ENCODE measurements at places on chromosomes 12 and 14. TPM values are rescaled to one million over a fixed set of nuclear protein-coding genes. Genes with fewer than 3 reads are reported as not detected.

GRCh38 chr12:79690638-79691510 is at the start of gene PAWR:
Gene PAWR, minus strand, starts transcription at chr12:79690964. Its CDS starts 720 bp downstream, at chr12:79690244.
- DNase-seq, result peak; percentile 87
- H3K4me1 ChIP-seq, result peaks cover 14% of the 10 kb centered on the region

DNA sequence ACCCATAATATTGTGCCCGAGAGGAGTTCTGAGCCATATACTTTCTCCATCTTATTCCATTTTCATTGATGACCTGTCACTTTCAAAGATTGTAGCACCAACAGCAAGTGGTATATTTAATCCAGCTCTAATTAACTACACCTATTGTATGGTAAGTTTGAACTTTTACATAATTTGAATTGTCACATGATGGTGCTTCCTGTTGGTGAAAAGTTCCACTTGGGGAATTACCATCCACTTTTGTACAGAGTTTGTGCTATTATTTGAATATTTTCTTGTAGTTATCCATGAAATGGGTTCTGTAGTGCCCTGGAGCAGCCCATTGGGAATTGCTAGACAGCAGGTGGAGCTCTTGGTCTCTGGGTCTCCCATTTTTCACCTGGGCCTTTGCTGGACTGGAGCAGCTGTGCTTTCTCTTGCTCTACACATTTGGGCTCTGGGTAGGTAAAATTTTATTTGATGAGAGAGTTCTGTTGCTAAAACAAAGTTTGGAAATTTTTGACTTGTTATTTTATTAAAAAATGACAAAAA is 3.0 kb downstream of the SMCO3 start:
- H3K27me3 ChIP-seq, result no peaks in the 10 kb centered on the region
- peak; percentile 42 for DNase-seq
- H3K4me3 ChIP-seq, result no peak overlapping the region
- peaks cover 8% of the 10 kb centered on the region for H3K4me1 ChIP-seq
- H3K27ac ChIP-seq, result peak overlapping the region; percentile 69

DNA sequence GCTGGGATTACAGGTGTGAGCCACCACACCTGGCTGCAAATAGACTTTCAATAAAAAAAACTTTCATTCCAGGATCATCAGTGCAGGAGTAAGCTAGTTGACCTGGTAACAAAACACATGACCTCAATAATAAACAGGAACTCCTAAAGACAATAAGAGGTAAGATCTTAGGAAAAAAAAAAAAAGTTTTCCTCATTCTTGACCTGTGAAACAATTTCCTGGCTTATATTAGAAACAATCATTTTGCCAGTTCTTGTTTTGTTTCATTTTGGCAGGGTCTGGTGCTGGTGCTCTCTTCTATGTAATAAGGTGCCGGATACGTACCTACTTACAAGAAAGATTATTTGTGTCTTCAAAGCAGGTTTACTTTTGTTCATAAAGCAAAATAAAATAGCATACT is 90.6 kb upstream of the AMN1 start:
- H3K27me3 ChIP-seq, result no peaks in the 10 kb centered on the region
- no peaks in the 10 kb centered on the region for H3K36me3 ChIP-seq
- no peak overlapping the region for H3K27ac ChIP-seq

GRCh38 chr12:62914443-62915203 is 20.3 kb downstream of the PPM1H start:
- no peak overlapping the region for H3K27ac ChIP-seq
- H3K27me3 ChIP-seq, result no peaks in the 10 kb centered on the region
- no peaks in the 10 kb centered on the region for H3K36me3 ChIP-seq
- no peak for DNase-seq
- no peaks in the 10 kb centered on the region for H3K4me1 ChIP-seq

GRCh38 chr12:47616440-47616839 is 89.4 kb downstream of the RPAP3 start:
- no peak overlapping the region for H3K27ac ChIP-seq
- no peaks in the 10 kb centered on the region for H3K36me3 ChIP-seq
- H3K27me3 ChIP-seq, result no peaks in the 10 kb centered on the region
- DNase-seq, result no peak

DNA sequence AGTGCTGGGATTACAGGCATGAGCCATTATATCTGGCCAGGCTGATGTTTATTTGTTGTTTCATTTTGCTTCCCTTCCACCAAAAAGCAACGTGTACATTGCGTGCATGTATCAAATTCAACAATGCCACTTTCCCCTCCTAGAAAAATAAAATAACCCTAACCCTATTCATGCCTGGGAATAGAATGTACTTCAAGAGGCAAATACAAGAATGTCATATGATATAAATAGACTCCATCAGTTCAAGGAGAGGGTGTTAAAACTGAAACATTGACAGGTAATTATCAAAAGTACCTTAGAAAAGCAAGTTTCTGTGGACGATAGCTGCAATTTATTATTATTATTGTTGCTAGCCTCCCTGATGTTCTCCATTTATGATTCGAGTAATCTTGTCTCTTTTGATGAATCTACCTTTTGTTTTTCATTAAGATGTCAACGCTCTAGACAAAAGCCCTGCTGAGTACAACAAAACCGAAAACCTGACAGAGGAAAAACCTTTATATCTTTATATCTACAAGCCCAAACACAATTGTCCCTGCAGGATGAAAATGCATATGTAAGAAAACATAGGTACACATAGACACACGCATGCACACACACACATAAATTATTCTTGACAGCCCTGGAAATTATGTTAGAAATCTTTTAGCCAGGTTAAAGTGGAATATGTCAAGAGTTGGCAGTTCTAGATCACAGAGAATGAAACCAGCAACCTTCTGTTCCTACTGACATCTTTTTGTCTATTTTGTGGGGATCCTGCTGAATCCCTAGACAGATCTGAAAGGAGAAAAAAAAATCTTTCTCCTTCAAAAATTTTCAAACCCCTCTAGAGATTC is 98.9 kb downstream of the BTG1 start:
- no peaks in the 10 kb centered on the region for H3K27me3 ChIP-seq
- no peak overlapping the region for H3K4me3 ChIP-seq
- DNase-seq, result no peak
- H3K36me3 ChIP-seq, result no peaks in the 10 kb centered on the region

- H3K27me3 ChIP-seq, result no peaks in the 10 kb centered on the region
- H3K36me3 ChIP-seq, result no peaks in the 10 kb centered on the region
- no peaks in the 10 kb centered on the region for H3K4me1 ChIP-seq
- DNase-seq, result no peak
- H3K4me3 ChIP-seq, result no peak overlapping the region
Measured at GRCh38 chr14:62943202-62943601, 102.1 kb downstream of the KCNH5 start.

- H3K4me1 ChIP-seq, result no peaks in the 10 kb centered on the region
- no peaks in the 10 kb centered on the region for H3K36me3 ChIP-seq
- no peaks in the 10 kb centered on the region for H3K27me3 ChIP-seq
- no peak overlapping the region for H3K27ac ChIP-seq
- no peak overlapping the region for H3K4me3 ChIP-seq
Measured at GRCh38 chr14:32625211-32625610, 296.1 kb downstream of the AKAP6 start.

DNA sequence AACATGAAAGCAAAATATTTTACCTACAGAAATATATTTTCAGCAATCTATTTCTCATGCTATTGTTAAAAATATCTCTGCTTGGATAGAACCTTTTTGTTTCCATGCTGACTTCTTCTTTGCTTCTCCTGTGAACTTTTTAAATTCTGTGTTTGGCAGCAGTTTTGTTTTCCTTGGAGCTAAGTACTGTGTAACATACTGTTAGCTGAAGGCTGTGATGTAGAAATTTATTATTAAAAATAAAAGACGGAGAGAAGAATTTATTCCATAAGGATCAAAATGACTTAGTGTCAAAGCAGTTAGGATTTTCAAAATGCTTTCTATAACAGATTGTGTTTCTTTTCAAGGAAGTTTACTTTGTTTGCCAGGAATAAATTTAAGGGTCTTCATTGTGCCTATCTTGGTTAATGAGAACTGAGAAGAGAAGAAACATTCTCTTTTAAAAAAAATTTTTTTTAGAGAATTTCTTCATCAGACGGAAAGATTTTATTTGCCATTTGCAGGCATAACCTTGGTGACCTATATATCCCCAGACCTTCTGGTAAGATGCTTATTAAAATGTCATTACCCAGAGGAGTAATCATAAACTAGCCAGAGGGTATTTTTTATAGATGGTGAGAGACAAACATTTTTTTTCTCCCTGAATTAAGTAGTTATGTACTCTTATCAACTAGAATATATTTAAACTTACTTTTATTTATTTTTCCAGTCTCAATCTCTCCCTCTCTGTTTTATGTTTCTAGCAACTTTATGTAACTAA is 147.1 kb upstream of the SLCO1C1 start:
- H3K4me3 ChIP-seq, result no peak overlapping the region
- no peaks in the 10 kb centered on the region for H3K27me3 ChIP-seq
- no peak for DNase-seq

DNA sequence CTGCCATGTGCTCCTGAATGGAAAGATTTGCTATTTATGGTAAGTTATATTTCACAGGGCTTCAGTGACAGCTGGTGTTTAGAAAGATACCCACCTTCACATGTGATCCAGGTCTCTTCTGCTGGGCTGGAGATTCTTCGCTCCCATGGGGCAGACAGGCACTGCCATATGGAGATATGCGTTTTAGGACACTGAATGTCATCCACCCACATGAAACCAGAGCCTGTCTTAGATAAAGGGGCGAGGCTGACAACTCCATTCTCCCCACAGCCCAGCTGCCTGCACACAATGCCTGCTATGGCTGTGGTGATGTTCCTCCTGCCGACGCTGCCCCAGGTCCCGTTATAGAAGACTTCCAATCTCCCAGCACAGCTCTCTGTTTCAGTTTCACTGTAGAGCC is 69.4 kb downstream of the ACSM4 start:
- H3K27ac ChIP-seq, result no peak overlapping the region
- no peak overlapping the region for H3K4me3 ChIP-seq
- H3K27me3 ChIP-seq, result no peaks in the 10 kb centered on the region
- no peak for DNase-seq

DNA sequence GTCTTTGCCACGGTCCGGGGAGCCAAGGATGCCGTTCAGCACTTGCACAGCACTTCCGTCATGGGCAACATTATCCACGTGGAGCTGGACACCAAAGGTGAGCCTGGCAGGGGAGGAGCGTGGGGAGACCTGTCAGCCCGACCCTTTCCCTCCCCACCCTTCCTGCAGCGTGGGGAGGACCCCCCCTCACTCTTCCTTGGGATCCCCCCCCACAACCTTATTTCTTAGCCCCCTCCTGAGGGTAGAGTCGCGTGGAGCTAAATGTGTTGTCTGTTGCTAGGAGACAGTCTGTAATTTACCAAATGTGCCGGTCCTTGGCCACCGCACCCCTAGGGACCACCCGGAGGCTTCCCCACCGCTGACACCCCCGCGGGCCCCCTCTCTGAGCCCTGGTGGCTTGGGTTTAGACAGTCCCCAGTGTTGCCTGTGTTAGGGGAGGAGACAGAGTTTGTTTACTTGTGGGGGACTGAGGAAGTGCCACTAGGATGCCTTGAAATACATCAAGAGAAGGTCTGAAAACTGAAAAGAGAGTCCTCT is 2.3 kb downstream of the SETD1B start:
- peaks cover 25% of the 10 kb centered on the region for H3K36me3 ChIP-seq
- no peak for DNase-seq
- H3K27me3 ChIP-seq, result no peaks in the 10 kb centered on the region
- H3K4me1 ChIP-seq, result peaks cover 29% of the 10 kb centered on the region

GRCh38 chr14:74867673-74868072 is 8.3 kb downstream of the PROX2 start:
- no peak overlapping the region for H3K27ac ChIP-seq
- H3K36me3 ChIP-seq, result no peaks in the 10 kb centered on the region
- H3K27me3 ChIP-seq, result no peaks in the 10 kb centered on the region
- no peak overlapping the region for H3K4me3 ChIP-seq
- DNase-seq, result no peak
- H3K4me1 ChIP-seq, result no peaks in the 10 kb centered on the region

DNA sequence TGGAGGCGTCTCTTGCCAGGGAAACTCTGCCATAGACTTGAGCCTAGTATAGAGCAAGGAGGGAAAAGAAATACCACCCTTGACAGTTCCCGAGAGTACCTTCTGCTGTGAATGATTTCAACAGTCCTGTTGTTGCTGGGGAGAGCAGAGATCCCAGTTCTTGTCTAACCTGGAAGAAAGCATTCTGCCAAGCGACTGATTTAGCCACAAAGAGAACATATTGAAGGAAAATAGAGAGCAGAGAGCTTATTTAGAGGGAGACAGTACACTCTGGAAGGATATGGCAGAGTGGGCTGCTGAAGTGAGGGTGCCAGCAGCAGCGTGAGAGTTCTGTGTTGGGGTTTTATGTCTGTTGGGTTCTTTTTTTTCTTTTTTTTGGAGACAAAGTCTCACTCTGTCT is 966.9 kb upstream of the TMEM132C start:
- H3K36me3 ChIP-seq, result no peaks in the 10 kb centered on the region
- DNase-seq, result no peak
- no peak overlapping the region for H3K4me3 ChIP-seq
- no peaks in the 10 kb centered on the region for H3K27me3 ChIP-seq
- H3K27ac ChIP-seq, result no peak overlapping the region

DNA sequence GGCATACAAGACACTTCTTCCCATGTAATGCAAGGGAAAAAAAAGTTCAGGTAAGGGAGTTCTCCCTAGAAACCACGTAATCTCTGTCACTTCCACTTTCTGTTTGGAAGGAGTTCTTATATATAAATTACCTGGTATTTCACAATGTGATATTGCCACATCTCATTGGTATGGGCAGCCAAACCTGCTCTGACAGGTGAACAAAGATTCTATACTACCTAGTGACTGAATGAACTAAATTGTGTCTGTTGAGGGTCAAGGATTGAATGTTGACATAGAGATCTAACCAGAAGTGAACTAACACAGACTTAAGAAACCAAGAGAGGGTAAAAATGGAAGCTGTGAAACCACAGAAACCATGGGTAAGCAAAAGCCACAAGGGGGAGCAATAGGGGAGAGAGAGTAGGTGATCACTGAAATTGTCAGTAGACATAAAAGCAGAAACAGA is 161.3 kb downstream of the RPL10L start:
- no peaks in the 10 kb centered on the region for H3K36me3 ChIP-seq
- H3K4me1 ChIP-seq, result no peaks in the 10 kb centered on the region
- H3K4me3 ChIP-seq, result no peak overlapping the region
- H3K27me3 ChIP-seq, result no peaks in the 10 kb centered on the region

DNA sequence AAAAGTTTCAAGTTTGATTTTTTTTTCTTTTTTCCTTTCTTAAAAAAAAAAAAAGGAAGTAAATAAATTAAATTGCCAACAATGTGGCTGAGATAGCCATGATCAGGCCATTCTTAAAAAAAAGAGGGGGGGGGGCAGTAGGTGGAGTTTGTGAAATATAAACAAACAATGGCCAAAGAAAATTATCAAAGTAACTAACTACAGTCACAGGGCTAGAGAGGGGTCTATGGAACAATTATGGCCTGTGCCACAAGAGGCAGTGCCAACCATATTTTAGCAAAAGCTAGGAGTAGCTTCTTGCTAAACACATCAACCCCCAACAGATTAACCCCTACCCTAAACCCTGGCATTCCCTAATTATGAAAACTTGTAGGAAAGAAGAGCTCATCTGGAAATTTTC is 16.2 kb upstream of the SMARCC2 start:
- H3K4me3 ChIP-seq, result no peak overlapping the region
- H3K4me1 ChIP-seq, result no peaks in the 10 kb centered on the region
- no peak for DNase-seq
- H3K27ac ChIP-seq, result no peak overlapping the region
- peaks cover 47% of the 10 kb centered on the region for H3K36me3 ChIP-seq
- no peaks in the 10 kb centered on the region for H3K27me3 ChIP-seq

ITPK1 gene
- total RNA-seq, result 44.3 TPM

CTSG gene
- total RNA-seq, result not detected

TCL1A gene
- not detected for total RNA-seq

GUCY2C gene
- not detected for total RNA-seq

IL26 gene
- total RNA-seq, result not detected

PLEKHG7 gene
- total RNA-seq, result not detected

FGF23 gene
- not detected for total RNA-seq
